ENCODE measurements at places on chromosomes 16 and 17. TPM values are rescaled to one million over a fixed set of nuclear protein-coding genes. Genes with fewer than 3 reads are reported as not detected.

SPIRE2 gene
- 2.2 TPM for total RNA-seq

RCVRN gene
- total RNA-seq, result not detected

KRT28 gene
- not detected for total RNA-seq

FOXO3B gene
- total RNA-seq, result 2.4 TPM

- peaks cover 57% of the 10 kb centered on the region for H3K4me1 ChIP-seq
- H3K27ac ChIP-seq, result peak overlapping the region; percentile 80
- peaks cover 5% of the 10 kb centered on the region for H3K27me3 ChIP-seq
- no peak for DNase-seq
Observed at GRCh38 chr17:17028878-17029535, 13.2 kb upstream of the MPRIP start.

DNA sequence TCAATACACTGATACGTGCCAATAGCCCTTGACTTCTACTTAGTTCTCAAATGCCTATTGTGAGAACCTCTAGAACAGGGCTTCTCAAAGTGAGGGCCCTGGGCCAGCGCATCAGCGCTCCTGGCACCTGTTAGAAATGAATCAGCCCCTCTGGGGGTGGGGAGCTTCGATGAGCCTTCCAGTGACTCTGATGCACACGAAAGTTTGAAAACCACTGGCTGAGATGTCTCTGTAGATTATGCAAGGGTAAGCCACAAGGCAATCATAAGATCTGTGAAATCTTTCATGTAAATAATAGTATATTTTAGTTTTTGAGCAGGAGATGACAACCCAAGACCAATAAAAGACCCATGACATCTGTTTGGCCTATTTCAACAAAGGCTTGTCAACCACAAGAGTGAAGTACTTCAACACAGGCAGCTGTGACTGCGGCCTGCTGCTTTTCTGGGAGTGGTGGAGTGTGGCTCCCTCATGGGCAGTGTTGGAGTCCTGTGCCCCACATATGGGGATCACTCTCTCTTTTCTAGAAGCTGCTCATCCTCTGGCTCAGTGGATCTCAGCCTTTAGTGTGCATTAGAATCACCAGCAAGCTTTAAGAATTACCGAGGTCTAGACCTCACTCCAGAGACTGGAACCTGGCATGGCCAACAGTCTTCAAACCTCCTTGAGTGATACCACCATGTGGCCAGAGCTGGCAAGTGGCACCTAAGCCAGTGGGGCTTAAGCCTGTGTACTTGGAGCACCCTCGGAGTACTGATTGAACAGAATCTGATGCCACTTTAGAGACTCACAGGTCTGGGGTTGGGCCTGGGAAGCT lies 5.8 kb downstream of the MTHFSD start:
- peaks cover 7% of the 10 kb centered on the region for H3K4me1 ChIP-seq
- H3K27me3 ChIP-seq, result no peaks in the 10 kb centered on the region
- DNase-seq, result no peak
- peaks cover 27% of the 10 kb centered on the region for H3K36me3 ChIP-seq
- H3K27ac ChIP-seq, result no peak overlapping the region

DNA sequence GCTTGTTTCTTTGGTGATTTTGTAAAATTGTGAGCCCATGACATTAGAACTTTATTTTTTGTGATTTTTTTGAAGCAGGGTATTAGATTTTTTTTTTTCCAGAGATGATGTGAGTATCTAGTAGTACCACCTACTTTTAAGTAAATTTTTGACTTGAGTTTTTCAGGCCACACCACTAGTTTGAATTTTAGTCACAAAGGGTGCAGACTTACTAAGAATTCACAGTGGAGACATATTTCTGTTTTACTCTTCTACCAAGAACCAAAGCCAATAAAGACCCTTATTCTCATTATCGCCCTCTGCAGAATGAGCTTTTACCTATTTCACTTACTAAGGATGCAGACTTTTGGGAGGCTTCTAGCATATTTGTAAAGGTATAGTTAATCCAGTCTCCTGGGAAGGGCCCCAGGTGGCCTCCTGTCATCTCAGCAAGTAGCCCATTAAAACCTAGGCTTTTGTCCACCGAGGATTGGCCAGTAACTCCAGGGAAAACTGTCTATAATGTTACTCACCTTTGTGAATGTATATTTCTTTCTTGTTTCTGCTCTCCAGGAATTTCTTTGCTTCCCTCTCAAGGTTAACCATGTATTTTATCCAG lies 30.6 kb downstream of the NLK start:
- peaks cover 45% of the 10 kb centered on the region for H3K36me3 ChIP-seq
- no peak overlapping the region for H3K4me3 ChIP-seq
- no peak overlapping the region for H3K27ac ChIP-seq

DNA sequence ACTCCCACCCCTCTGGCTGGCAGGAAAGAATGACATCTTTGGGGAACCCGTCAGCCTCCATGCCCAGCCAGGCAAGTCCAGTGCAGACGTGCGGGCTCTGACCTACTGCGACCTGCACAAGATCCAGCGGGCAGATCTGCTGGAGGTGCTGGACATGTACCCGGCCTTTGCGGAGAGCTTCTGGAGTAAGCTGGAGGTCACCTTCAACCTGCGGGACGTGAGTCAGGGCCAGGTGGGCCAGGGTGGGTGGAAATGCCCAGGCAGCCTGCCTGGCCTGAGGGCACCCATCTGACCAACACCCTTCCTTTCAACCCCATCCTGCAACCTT lies 8.1 kb upstream of the DCAF7 start:
- H3K36me3 ChIP-seq, result no peaks in the 10 kb centered on the region
- no peak overlapping the region for H3K4me3 ChIP-seq
- no peak for DNase-seq
- no peak overlapping the region for H3K27ac ChIP-seq
- peaks cover 47% of the 10 kb centered on the region for H3K27me3 ChIP-seq

- peaks cover 10% of the 10 kb centered on the region for H3K4me1 ChIP-seq
- H3K27ac ChIP-seq, result no peak overlapping the region
- peaks cover 4% of the 10 kb centered on the region for H3K36me3 ChIP-seq
- no peak for DNase-seq
- H3K27me3 ChIP-seq, result peaks cover 8% of the 10 kb centered on the region
Observed at GRCh38 chr17:65515959-65516948, 45.2 kb downstream of the AXIN2 start.

- no peaks in the 10 kb centered on the region for H3K4me1 ChIP-seq
- no peaks in the 10 kb centered on the region for H3K27me3 ChIP-seq
- H3K27ac ChIP-seq, result no peak overlapping the region
- no peak overlapping the region for H3K4me3 ChIP-seq
- no peak for DNase-seq
Observed at GRCh38 chr17:80021600-80021999, 14.1 kb downstream of the TBC1D16 start.

- peaks cover 2% of the 10 kb centered on the region for H3K27me3 ChIP-seq
- no peak overlapping the region for H3K27ac ChIP-seq
- H3K4me3 ChIP-seq, result no peak overlapping the region
Observed at GRCh38 chr17:80363120-80363515, 51.8 kb upstream of the ENDOV start.
